ENCODE measurements at places on chromosomes 7 and 10.

DNA sequence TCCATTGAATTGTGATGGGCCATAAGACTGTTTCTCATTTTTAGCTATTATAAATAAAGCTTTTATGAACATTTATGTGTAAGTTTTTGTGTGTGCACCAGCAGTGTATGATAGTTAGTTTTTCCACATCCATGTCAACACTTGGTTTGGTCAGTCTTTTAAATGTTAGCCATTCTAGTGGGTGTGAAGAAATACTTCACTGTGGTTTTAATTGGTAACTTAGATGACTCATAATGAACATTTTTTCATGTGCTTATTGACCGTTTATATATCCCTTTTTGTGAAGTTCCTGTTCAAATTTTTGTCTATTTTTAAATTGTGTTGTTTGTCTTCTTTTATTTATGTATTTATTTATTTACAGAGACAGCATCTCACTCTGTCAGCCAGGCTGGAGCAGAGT, 23.6 kb upstream of the PDK4 start:
- DNase-seq = no peak

- DNase-seq = peak; percentile 5
Measured at GRCh38 chr7:36961097-36961496, 236.8 kb upstream of the AOAH start.

- DNase-seq = no peak
Measured at GRCh38 chr7:40551685-40552576, 417.1 kb downstream of the SUGCT start.

DNA sequence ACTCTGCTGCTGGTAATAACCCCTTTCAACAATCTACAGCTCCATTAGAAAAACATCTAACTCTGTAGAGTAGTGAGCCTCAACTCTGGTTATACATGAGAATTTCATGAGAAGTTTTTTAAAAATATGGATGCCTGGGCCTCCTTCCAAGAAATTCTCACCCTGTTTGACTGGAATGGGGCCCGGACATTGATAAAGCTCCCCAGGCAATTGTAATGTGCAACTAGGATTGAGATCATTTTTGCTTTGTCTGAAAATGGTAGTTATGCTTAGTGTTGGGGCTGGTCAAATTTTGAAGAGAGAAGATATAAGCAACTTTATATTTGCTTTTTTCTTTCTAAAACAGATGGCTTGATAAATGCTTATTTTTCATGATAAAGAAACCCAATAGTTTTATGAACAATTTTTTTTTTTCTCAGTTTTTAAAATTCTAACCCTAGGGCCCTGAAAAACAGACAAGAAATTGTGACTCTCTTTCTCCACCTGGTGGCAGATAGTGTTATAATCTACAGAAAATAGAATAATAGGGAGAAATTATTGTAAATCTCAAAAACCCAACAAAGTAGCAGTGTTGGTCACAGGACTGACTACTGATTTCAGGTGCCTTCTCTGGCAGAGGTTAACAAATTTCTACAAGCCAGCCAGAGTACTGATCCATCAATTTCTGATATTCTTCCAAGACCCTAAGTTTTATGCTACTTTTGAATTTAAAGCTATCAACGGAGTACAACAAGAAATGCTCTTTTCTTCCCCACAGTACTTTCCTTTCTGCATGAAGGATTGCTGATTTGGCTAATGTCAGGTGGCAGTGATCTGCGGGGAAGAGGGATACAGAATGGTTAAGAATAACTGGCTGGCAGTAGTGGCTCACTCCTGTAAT, 174.8 kb downstream of the DKK1 start:
- DNase-seq = no peak

- no peak for DNase-seq
Measured at GRCh38 chr10:80536361-80536835, 1.3 kb upstream of the SH2D4B start.

DNA sequence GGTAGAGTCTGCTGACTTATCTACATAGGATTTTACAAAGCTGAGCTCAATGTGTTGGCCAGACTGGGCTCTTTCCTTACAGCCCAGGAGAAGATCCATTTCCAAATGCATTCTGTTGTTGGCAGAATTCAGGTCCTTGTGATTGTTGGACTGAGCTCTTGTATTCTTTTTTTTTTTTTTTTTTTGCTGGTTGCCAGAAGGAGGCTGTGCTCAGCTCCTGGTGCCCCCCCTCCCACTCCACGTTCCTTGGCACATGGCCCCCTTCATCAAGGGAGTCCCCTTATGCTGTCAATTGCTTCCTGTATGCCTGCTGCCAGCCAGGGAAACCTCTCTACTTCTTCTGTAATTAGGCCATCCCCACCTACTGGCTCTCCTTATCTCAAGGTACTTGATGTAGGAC, 518.1 kb upstream of the AKR1E2 start:
- DNase-seq = no peak

DNA sequence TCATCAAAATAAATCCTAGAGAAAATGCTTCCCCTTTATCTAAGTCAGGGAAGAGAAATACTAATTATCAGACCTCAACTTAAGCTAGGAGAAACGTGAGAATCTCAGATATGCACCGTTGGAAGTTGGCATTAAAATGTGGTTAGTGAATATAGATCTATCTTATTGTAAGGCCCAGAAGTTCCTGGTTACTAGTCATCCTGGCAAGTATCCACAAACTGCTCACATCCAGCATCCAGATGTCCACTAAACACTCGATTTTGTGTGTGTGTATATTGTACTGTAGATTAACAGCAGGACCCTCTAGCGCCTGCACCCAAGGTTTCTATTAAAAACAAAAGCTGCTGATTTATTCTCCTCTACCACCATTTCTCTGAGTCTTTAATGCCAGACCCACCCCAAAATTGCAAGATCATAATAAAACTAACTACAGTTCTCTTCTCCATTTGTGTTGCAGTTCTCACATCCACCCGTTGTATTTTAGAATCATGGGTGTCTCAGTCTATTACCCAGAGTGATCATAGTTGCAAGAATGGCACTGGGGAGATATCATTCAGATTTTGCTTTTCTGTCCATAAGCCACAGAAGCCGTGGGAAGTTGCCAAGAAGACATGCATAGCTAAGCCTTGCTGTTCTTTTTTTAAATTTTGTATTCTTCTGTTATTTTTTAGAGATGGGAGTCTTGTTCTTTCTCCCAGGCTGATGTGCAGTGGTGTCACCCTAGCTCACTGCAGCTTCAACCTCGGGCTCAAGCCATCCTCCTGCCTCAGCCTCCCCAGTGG, 165.4 kb downstream of the KIAA1217 start:
- no peak for DNase-seq

- no peak for DNase-seq
Measured at GRCh38 chr10:116669832-116670644, 49.3 kb downstream of the PNLIPRP2 start.

DNA sequence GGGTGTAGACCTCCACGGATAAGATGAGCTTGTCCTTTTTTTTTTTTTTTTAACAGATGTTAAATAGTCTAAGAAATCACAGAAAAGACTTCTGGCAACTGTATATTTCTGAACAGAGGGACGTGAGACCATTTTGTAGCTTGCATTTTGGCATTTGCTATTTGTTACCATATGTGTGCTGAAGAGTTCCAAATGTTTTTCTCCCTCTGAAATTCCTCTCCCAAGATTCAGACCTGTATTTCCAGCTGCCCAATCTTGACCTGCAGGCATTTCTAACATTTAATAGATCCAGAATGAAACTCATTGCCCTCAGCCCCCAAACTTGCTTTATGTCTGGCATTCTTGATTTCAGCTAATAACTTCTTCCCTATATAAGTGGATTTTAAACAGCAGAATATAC, 223.1 kb upstream of the FZD1 start:
- no peak for DNase-seq

GRCh38 chr7:7446616-7447015, 89.1 kb downstream of the COL28A1 start:
- DNase-seq = no peak

GRCh38 chr10:80598951-80599350, 61.2 kb downstream of the SH2D4B start:
- DNase-seq = no peak

DNA sequence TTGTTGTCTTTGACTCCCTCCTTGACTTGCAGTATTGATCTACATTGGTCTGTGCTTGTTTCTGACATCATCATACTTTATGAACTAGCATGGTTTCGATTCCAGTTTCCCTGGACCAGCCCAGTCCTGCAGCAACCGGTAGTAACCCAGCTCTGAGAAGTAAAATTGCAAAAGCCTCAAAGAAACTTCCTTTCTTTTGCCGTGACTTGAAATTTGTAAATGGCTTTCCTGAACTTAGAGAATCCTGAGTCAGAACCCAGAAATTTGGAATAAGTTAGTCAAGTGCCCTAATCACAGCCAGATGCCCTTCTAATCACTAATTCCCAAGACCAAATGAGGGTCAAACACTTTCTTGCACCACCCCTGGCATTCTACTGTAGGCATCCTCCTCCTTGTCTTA, 15.0 kb downstream of the TAS2R60 start:
- DNase-seq = no peak

- DNase-seq = no peak
Measured at GRCh38 chr10:71821909-71822763, 28.9 kb downstream of the PSAP start.

GRCh38 chr7:110568932-110569331, 522.0 kb upstream of the LRRN3 start:
- DNase-seq = no peak

DNA sequence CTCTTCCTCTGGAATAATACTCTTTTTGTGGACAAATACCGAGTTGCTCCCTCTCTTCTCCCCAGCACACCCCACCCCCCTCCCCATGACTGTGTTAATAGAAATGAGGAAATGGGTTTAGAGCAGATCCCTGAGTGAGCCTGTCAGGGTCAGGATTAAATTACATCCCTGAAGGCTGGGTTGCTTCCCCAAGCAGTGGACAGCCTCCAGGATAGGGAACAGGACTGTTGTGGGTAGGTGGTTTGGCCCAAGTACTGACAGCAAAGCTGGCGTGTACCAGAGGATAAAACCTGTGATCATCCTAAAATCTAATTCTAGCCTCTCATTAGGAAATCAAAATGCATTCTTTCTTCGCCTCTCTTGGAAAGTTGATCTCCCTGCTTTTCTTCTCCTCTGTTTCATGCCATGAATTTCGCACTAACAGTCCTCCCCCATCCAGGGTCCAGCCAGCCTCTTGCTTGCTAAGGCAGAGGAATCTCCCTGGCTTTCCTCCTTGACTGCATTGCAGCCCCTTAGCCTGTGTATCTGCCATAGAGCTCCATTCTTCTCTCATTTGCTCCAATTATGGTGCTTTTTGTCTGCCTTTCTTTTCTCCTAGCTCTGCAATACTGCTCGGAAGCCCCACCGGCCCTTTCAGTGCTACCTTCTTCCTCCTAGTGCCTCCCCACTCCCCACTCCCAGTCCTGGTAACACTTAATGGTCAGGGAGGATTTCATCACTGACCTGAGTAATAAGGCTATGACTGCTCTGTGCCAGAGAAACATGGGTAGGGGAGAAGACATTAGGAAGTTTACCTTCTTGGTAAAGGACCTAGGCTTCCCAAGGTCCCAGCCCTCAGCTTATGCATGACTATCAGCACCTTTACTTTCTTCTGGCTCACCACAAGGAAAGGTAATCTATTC, 8.4 kb downstream of the LRRC4 start:
- no peak for DNase-seq

- DNase-seq = no peak
Measured at GRCh38 chr10:5941579-5941978, 35.8 kb downstream of the IL15RA start.

DNA sequence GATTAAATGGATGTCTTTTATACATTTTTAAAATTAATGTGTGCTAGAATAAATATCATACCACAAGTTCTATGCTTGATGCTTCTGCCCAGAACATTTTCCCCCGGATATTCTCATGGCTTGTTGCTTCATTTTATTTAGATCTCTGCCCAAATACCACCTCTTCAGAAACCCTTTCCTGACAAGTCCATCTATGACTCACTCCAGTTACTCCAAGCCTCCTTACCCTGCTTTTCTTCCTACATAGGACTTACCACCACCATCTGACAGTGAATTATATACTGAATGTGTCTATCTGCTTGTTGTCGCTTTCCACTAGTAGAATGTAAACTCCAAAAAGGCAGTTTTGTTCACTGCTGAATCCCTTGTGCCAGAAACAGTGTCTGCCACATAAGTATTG, 19.1 kb upstream of the ERVW-1 start:
- no peak for DNase-seq

- no peak for DNase-seq
Measured at GRCh38 chr7:13540429-13540828, 449.0 kb downstream of the ETV1 start.

DNA sequence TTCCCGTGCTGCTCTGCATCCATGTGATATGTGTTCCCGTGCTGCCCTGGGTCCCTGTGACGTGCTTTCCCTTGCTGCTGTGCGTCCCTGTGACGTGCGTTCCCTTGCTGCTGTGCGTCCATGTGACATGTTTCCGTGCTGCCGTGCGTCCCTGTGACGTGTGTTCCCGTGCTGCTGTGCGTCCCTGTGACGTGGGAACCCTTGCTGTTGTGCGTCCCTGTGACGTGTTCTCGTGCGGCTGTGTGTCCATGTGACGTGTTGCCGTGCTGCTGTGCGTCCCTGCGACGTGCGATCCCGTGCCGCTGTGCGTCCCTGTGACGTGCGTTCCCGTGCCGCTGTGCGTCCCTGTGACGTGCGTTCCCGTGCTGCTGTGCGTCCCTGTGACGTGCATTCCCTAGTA, 45.8 kb downstream of the WDR37 start:
- no peak for DNase-seq

GRCh38 chr10:29932991-29933390, 126.4 kb downstream of the JCAD start:
- no peak for DNase-seq

DNA sequence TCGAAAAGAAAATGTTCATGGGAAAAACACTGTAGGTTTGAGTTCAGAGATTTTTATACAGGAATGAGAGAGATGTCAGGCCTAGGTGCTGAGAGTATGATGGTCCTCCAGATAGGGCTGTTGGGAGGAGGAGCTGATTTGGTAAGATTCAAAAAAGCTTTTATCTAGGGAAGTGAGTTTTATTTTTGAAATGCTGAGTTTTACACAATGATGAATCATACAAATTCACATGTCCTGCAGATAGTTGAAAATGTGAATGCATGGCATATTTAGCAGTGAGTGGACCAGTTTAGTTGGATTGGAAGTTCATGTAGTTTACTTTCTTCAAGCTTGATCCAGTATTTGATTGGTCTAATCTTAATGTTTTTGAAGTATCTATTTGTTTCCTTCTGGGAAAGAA, 154.8 kb downstream of the LRRC4 start:
- DNase-seq = no peak

DNA sequence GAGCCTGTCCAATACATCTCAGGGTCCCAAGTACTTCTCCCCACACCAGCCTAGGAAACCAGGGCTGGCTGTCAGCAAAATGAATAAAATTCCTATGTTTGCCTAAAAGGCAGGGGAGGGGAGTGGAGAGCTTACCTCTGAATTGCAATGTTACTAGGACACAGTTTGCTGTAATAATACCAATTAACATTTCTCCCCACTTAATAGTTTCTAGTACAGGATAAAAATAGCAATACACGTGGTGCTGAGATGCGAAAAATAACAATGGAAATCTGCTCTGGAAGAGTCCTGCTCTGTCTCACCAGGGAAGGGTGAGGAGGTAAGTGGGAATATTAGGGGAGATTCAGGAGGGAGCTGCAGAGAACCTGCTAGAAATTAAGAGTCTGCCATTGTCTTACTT, 112.3 kb downstream of the PLXNA4 start:
- no peak for DNase-seq

- DNase-seq = no peak
Measured at GRCh38 chr10:86345859-86346798, 20.5 kb downstream of the GRID1 start.

GRCh38 chr10:26222563-26222962, 6.0 kb downstream of the GAD2 start:
- no peak for DNase-seq

Data from activated CD4-positive, alpha-beta T cell treated with anti-CD3 and anti-CD28 coated beads for 24 hours (primary cell).